ENCODE measurements at places on chromosomes 13 and 19.

GRCh38 chr19:33572929-33573328 is 48.8 kb upstream of the CHST8 start:
- DNase-seq = no peak

DNA sequence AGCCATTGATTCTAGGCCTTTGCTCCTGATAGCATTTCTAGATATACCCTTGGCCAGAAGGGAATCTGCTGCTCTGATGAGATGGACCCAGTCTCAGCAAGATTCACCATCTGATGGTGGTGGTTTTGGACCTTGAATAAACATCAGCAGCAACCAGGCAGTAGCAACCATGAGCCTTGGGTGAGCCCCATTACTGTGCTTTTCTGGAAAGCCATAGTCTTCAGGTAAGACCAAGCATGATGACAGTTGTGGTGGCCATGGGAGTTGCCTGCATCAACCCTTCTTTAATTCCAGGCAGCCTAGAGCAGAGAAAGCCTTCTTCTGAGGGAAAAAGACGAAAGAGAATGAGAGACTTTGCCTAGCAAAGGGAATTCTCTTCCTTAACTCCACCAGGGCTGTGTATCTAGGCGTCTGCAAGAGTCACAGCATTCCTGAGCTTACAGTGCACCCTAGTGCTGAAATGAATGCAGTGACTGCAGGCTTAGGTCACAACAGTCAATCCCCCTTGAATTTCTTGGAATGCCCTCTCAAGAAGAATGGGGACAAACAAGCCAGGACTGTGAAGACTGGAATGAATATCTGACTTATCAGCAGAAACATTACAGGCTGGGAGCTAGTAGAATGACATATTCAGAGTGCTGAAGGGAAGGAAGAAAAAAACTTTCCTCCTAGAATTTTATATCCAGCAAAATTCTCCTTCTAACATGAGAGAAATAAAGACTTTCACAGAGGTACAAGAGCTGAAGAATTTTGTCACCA is 942.4 kb upstream of the PCDH20 start:
- peak; percentile 38 for DNase-seq

DNA sequence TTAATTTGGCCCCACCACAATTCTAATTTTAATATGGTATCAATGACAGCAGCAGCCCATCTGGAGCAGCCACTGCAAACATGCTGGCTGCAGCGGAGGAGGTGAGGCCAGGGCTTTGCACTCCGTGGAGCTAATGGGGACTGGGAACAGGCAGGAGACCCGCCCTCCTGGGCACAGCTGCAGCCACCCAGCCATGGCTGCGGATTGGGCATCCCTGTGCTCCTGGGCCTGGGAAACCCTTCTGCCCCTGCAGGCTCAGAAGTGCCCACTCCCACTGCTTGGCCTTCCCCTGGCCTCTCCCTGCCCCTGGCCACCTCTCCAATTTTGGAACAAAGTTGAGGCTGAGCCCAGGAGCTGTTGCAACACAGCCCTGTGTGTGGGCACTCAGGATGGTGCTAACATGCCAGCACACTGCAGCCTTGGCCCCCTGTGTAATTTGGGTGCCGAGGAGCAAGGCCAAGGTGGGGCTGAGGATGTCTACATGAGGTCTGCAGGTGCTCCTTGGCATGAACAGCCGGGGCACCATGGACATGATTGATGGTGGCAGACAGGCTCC is 123.6 kb downstream of the PCDH9 start:
- no peak for DNase-seq

DNA sequence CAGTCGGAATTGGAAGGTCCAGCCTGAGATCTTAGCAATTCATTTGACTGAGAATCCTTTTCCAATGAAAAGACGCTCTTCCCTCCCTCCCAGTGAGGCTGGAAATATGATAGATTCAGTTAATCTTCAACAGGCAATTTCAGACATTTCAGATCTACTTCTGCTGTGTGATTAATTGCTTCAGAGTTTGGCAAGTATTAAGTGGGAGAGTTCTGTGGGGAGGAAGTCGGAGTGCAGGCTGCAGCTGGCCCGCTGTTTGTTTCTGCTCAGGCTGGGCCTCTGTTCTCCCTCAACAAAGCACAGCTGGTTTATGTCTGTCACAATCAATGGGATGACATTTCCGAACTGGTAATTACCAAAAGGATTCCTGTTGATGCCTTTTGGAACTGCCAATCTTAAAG is 178.2 kb downstream of the NDFIP2 start:
- peak; percentile 57 for DNase-seq

- DNase-seq = no peak
Observed at GRCh38 chr13:40920826-40921225, 98.3 kb downstream of the ELF1 start.

DNA sequence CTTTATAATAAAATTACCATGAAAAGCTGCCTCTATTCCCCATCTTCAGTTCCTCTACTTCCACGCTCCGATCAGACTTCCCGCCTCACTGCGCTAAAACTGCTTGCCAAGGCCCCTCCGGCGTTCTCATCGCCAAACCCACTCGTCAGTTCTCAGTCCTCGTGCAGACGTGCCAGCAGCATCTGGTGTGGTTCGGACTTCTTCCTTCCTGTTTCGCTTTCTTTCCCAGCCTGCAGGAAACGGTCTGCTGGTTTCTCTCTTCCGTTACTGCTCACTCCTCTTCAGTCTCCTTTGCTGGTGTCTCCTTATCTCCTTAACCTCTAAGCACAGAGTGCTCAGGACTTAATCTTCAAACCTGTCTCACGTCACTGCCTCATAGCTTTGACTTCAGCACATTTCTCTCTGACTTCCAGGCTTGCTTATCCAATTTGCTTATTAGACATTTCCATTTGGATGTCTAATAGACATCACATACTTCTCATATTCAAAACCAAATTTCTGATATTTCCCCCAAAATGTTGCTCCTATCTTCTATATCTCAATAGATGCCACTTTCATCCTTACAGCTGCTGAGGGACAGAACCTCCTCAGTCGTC is 40.3 kb downstream of the RCBTB2 start:
- DNase-seq = no peak

GRCh38 chr19:33697766-33698165 is 76.0 kb downstream of the CHST8 start:
- DNase-seq = no peak

All from eye (tissue), 1 donor.